ENCODE measurements at places on chromosomes 16 and 17.

- DNase-seq = no peak
Observed at GRCh38 chr16:50440531-50440930, 71.7 kb upstream of the BRD7 start.

GRCh38 chr17:50033316-50033715, 22.6 kb upstream of the ITGA3 start:
- DNase-seq = no peak

GRCh38 chr17:68249354-68249765, 1.5 kb downstream of the AMZ2 start:
- peak; percentile 70 for DNase-seq

DNA sequence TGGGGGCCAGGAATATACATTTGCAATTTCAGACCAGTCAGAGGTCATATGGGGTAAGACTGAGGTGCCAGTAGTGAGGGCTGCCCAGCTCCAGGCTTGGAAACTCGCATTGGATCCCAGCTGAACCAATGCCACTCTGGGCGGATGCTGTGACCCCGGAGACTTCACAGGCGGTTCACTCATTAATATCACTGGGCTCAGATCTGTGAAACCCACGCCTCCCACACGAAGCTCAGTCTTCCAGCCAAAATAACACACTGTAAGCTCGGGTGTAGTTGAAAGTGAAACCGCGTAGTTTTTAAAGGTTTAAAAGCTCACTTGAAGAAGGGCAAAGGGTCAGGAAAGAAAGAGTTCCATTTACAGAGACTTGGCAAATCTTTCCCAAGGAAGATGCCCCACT, 254.8 kb downstream of the FOXL1 start:
- no peak for DNase-seq

GRCh38 chr16:81321039-81321438, 6.3 kb downstream of the GAN start:
- no peak for DNase-seq

GRCh38 chr17:14688134-14688533, 387.3 kb downstream of the HS3ST3B1 start:
- DNase-seq = no peak

DNA sequence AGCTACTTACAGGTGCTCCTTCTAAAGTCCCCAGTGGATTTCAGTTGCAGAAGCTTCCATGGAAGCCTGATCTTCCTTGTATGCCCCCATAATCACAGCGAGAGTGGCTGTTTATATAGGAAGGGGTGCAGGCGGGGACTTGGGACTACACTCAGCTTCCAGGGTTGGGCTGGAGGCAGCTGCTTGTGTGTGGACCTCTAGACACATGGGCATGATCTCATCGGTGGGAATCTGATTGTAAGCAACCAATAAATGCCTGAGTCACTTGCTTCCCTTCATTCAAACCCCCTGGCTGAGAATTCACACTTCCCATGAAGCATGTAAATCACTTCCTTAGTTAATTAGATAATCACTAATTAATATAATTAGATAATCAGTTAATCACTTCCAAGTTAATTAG, 1.0 kb upstream of the KRT20 start:
- DNase-seq = no peak

GRCh38 chr16:2493605-2494004, 18.7 kb downstream of the TBC1D24 start:
- DNase-seq = no peak

GRCh38 chr16:73356401-73357079, 308.6 kb upstream of the ZFHX3 start:
- DNase-seq = no peak

DNA sequence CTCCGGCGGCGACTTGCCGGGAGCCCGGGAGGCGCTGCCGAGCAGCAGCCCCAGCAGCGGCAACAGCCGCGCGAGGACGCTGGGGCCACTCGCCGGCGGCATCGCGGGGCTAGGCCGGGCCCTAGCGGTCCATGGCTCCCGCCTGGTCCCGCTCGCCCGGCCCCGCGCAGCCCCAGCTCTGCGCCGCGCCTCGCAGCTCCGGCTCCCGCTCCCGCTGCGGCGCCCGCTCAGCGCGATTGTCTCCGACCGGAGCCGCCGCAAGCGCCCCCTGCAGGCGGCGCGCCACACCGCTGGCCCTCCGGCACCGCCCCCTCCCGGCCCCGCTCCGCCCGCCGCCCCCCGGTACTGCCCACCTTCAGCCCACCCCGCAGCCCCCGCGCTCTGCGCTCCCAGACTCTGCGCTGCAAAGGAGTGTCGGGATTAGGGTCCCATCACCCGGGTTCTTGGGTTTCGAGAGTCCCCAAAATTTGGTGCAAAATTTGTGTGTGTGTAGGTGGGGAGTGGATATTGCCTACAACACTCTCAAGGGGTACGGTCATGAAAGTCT, at the start of gene FAM171A2:
Gene FAM171A2, minus strand, starts transcription at position 241 of the 547 bp plus-strand sequence. Its CDS starts 139 bp downstream, at position 102.
- DNase-seq = peak; percentile 72

- no peak for DNase-seq
Observed at GRCh38 chr16:9625122-9625521, 533.7 kb downstream of the HAPSTR1 start.

DNA sequence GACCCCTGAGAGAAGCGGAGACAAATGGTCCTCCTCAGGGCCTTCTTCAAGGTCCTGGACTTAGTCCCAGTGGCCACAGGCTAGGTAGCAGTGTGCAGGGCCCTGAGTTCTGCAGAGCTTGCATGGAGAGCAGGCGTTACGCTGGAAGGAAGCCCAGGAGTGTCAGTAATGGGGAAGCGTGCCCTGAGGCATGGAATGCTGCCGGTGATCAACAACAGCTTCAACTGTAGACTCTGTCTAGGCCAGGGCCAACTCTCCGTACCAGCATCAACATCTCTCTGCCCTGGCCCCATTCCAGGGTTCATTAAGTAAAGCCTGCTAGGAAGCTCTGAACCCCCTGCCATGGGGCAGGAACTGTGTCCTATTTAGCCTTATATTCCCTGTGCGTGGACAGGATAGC, 568 bp upstream of the TNK1 start:
- DNase-seq = no peak

DNA sequence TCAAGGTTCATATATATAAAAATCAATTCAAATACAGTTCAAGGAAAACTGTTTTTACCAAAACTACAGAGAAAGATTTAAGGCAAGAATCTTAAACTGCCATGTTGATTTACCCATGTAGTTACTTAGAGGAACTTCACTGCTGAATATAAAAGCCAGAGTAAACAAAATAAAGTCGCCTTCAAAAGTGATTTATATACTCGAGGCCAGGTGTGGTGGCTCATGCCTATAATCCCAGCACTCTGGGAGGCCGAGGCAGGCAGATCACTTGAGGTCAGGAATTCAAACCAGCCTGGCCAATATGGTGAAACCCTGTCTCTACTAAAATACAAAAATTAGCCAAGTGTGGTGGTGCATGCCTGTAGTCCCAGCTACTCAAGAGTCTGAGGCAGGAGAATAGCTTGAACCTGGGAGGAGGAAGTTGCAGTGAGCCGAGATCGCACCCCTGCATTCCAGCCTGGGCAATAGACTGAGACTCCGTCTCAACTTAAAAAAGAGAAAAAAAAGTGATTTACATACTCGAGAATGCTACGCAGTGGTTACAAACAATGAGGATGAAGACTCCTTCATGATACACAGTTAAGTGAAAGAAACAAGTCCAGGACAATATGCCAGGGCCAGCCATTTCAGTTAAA, 54.1 kb upstream of the CNEP1R1 start:
- no peak for DNase-seq

DNA sequence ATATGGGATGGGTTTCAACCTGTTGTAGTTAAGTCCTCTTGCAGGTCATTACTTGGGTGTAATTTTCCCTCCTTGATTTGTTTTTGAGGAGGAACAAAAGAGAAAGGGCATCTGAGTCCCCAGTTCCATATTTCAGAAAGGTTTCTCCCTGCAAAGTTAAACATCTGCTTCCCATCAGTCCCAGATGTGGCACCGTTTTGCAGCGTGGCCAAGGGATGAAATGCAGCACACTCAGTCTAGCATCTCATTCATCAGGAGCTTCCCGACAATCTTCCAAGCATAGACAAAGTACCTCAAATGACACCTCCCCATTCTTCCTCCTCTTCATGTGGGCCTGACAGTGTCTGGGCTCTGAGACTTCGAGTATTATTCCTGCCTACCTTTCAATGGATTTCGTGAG, 363.7 kb upstream of the SOX9 start:
- no peak for DNase-seq

DNA sequence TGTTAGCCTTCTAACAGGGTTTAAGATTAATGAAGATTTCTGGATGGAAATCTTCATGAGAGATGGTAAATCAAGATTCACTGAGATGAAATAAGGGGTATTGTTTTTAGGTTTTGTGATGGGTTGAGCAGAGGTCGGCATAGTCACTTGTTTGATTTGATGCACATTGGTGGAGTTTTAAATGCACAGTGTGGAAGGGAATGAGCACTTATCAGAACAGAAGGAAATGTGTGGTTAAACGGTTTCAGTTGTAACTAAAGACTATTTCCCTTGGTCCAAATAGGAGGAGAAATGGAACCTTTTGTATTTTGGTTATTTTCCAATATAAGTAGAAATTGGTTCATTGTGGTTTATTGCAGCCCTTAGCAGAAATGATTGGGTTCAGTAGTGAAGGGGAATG, 34.1 kb downstream of the CBFB start:
- DNase-seq = no peak

- DNase-seq = no peak
Observed at GRCh38 chr16:69326172-69326873, 4.1 kb downstream of the PDF start.

GRCh38 chr17:7234083-7234951, at the start of gene DVL2:
Gene DVL2 (minus strand): TSS chr17:7234517. CDS start chr17:7234262, 255 bp downstream.
- peak; percentile 96 for DNase-seq

DNA sequence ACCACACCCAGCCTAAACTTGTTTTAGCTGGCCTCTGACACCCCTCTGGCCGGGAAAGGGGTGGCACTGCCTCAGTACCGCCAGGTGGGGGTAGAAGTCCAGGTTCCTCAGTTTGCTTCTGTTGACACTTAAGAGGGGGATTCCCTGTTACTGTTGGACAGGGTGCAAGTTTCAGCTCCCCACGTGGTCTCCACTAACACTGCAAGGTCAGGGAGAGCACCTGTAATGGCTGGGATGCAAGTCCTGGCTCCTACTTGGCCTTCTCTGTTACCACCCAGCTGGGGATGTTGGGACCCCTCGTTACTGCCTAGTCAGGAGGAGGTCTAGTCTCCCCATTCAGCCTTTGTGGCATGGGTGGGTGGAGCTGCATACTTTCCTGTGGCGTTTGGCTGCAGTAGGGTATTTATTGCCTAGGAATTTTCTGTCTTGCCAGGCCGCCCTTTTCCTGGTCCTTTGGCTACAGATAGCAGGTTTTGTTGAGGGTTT, 10.6 kb upstream of the MFAP4 start:
- no peak for DNase-seq

DNA sequence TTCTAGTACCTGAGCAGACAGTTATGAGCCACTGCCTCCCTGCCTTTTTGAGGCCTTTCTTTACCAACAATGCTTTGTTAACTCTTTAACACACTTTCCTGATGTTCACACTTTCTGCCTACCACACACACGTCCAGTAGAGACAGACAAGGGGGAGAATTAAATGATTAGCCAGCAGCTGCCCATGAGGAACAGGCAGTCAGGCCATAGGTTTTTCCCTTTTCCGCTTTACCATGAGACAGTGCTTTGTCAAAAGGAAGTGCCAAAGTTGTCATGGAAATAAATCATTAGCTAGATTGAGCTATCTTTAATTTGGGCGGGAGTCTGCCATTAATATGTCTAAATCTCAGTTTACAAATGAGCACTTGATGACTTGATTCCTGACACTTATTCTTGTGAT, 102.1 kb downstream of the PITPNC1 start:
- no peak for DNase-seq

GRCh38 chr17:62665599-62665998, 38.1 kb downstream of the MRC2 start:
- no peak for DNase-seq

DNA sequence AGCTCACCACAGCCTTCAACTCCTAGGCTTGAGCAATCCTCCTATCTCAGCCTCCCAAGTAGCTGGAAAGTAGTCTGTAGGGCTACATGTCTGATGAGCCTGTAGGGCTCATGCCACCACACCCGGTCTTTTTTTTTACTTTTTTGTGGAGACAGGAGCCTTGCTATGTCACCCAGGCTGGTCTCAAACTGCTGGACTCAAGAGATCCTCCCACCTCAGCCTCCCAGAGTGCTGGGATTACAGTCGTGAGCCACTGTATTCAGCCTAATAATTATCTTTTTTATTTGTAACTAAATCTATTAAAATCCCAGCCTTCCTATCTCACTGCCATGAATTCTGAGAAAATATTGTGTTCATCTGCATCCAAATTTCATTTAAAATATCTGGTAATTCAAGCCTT, 15.1 kb downstream of the BRIP1 start:
- no peak for DNase-seq

DNA sequence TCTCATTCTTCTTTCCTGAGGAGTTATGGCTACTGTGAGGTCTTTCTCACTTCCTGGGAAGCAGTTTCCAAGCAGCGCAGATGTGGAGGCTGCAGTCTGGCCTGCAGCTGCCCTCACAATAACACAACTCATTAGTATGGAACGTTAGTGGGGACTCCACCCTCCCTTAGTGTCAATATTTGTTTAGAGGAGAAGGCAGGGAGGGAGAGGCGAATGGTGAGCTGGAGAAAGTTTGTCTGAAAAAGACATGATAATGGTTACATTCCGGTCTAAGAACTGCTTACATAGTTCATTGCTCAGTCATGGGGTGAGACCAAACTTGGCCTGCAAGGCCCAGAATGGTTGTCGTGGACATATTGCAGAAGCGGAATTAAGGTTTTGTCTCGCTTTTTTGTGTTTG, 170.2 kb downstream of the HS3ST3B1 start:
- no peak for DNase-seq

DNA sequence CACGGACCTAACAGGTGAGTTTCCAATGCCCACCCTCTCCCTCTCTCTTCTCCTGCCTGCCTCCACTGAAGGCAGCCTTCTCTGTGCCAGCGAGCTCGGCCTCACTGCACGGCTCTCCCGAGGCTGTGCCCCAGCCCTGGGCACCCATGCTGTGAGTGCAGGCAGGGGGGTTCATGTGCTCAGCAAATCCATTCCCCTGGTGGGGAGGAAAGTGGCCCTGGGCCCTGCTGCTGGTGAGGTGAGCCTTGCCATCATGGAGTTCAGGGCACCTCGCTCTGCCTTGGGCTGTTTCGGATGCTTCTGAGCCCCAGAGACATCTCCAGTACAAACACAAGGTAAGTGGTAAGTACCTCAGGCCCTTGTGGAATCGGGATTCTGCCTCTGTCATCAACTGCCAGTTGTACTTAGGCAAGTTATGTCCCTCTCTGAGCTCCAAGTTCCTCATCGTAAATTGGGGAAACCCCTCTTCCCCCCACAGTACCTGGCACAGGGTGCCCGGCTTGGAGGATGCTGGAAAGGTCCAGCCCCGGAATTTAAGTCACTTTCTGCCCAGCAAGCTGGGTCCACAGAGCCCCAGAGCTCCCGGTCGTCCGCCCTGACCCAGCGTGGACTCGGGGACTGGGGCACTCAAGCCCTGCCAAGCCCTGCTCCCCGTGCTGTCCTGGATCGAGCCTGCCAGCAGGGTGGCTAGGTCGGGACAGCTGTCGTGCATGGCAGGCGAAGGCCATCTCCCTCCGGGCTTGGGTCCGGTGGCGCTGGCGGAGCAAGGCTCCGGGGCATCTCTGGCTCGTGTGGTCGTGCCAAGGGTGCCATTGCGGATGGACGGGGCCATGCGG, 684 bp upstream of the NUDT16L1 start:
- DNase-seq = peak; percentile 25

- DNase-seq = no peak
Observed at GRCh38 chr17:76983075-76983775, 115.0 kb downstream of the MGAT5B start.

All from CD4-positive, alpha-beta T cell treated with Interleukin-10 for 1 hour (primary cell).